Right renal pelvis (tissue), 4 donors: ENCODE measurements at places on chromosomes 1 and 21.
A peak's percentile ranks its signal among the peaks of the same experiment; 100 is the strongest.

DNA sequence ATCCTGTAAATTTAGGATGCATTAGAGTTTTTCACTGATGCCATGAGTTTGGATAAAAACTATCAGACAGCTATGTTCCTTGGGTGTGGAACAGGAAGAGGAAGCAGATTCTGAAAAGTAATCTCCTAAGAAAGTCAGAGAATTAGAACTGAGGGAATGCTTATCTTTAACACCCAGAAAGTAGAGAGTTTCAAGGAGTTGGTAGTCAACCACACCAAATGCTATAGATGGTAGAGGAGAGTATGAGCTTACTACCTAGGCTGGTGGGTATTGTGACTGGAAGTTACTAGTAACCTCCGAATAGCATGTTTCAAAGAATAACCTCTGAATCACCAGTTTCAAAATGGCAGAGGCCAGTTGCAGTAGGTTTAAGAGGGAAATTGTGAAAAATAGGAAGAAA lies 288.0 kb downstream of the HMCN1 start:
- no peak for DNase-seq

DNA sequence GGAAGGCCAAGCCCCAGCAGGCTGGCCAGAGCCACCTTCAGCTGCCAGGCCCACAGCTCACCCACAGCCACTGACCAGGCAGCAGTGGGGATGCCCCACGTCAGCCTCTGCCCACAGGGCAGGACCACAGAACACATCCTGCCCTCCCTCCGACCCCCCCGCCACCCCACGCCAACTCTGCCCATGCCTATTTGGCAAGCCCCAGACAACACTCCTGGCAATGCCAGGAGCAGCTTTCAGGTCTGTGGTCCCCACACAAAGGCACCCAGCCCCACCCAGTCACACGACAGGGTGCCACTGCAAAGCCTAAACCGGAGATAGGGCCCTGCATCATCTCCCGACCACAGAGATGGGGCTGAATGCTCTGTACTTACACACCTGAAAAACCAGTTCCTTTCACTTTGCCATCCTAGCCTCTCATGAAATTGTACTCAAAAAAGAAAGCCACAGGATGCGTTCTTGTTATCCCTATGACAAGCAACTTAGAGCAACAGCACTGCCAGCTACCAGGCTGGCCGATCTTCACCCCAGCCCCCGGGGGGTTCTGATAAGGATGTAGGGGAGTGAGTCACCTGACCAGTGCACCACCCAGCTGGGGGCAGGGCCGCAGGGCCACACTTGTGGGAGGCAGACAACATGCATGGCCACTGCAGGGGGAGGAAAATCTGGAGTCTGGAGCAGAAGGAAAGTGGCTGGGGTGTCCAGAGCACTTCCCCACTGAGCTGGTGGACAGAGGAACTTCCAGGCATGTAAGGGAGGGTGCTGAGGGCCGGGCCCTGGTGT lies 36.2 kb downstream of the UBE2G2 start:
- DNase-seq, result no peak

GRCh38 chr1:113389359-113389952 lies 859 bp upstream of the MAGI3 start:
- DNase-seq, result no peak

DNA sequence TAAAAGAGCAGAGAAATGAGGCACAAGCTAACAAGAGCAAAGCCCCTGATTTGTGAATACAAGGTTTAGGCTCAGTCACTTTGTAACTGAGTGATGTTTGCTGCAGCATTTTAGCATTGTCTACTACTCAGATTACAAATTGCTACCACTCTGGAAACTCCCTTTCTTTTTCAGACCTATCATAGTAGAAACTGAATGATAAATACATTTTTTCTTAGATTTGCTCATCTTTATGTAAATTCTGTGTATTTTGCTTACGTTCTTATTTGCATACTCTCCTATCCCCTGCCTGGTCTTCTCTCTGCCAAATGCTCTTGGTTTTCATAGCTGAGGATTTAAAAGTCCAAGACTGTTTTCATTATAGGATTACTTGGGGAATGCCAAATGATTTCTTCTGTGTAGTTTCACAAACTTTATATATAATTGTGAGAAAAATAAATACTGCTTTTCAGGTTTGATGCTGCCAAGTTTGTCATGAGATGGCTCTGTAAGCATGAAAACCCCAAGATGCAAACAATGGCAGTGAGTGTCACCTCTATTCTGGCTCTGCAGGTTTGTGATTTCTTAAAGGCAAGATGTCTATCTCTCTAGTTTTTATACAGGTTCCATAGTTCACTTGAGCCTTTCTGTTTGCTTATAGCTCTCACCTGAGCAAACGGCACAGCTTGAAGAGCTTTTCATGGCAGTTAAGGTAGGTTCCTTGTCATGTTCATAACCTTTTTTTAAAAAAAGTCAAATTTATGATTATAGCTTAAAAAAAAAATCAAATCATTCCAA lies 24.7 kb downstream of the ZYG11A start:
- no peak for DNase-seq

DNA sequence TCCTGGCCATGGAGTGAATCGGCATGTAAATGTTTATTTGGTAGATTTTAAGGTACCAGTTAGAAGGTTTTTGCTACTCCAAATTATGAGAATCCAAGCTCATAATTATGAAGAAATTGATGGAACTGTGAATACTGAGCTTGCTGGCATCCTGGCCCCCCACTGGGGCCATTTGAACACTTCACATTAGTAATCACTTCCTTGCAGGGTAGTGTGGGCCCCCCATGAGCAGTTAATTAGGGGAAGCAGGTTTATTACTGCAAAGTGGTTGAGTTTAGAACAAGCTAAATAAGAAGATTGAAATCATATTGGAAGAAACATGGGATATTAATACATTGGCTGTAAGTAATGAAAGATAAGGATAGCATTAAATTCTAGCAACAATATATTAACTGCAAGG lies 86.7 kb downstream of the S1PR1 start:
- DNase-seq, result no peak

DNA sequence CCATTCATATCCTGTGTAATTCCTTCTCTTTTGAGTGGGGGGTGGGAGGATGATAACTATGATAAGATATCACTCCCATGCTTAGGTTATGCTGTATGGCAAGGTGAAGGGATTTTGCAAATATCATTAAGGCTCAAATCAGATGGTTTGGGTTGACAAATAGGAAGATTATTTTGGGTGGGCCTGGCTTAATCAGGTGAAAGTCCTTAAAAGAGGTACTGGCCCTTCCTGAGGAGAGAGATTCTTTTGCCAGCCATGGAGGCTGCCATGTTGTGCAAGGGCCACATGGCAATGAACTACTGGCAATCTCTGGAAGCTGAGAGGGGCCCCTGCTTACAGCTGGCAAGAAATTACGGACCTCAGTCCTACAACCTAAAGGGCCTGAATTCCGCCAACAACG lies 174.6 kb upstream of the FOXD3 start:
- no peak for DNase-seq

DNA sequence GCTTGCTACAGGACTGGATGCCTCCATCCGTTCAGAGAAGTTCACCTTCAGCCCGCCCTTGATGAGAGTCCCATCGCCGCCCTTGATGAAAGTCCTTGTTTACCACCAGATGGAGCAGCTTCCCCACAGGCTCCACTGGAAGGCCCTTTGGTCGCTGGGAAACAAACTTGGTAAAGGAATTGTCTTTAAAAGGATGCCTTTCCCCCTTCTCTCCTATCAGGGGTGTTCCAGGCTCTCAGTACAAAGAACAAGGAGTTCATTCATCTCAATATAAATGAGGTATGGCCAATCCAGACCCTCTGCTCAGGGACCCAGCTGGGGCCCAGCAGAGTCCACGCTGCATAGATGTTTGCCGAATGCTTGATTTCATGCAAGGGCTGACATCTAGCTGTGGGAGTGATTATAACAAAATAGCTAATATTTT lies 50.8 kb downstream of the CAPN9 start:
- peak; percentile 41 for DNase-seq

DNA sequence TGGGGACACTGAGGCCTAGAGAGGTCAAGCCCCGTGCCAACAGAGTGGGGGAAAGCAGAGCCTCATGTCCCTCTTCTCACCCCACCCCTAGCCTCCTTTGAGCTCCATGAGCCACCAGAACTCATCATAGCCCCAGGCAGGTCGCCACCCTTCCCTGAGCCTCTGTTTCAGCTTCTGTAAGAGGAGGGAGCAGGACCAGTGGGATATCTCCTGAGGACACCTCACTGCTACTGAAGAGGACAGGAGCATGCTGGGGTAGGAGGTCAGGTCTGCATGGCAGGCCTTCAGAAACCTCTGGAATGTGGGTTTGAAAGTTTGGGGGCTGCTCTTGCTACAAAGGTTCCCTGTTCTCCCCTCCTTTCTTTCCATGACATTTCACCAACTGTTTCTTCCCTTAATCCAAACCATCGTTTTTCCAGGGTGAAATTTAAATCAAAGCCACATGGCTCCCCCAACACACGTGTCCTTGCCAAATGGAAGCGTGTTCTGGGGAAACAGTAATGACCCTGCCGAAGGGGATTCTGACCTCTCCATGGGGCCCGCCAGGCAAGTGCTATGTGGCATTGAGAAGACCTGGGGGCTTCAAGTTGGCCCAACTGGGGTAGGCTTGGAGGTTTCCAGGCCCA lies 88.1 kb upstream of the RUNX3 start:
- DNase-seq, result no peak

GRCh38 chr21:44616591-44616926 lies 4.7 kb downstream of the KRTAP10-8 start:
- no peak for DNase-seq

GRCh38 chr1:228810878-228811711 lies 75.8 kb downstream of the RHOU start:
- peak; percentile 59 for DNase-seq

DNA sequence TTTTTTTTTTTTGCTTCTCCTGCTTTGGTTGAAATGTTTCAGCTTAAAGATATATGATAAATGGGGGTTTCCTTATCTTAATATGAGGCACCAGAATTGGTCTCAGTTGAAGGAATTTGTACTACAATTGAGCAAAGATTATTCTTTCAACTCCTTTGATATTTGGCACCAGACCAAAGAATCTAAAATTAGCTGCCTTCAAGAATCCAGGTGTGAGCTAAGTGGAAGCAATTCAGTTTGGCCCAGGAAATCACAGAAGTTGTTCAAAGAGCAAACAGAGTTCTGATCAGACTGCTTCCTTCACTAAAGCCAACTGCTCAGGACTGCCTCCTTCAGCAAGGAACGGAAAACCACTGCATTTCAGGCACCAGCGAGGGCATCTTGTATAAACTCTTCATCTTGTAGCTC lies 68.3 kb upstream of the BCAR3 start:
- no peak for DNase-seq

- DNase-seq, result no peak
Observed at GRCh38 chr21:32044205-32045180, 171.7 kb downstream of the HUNK start.

GRCh38 chr1:86757272-86757984 lies 53.1 kb downstream of the SH3GLB1 start:
- DNase-seq, result no peak

- DNase-seq, result no peak
Observed at GRCh38 chr1:224500796-224501195, 66.2 kb upstream of the WDR26 start.

DNA sequence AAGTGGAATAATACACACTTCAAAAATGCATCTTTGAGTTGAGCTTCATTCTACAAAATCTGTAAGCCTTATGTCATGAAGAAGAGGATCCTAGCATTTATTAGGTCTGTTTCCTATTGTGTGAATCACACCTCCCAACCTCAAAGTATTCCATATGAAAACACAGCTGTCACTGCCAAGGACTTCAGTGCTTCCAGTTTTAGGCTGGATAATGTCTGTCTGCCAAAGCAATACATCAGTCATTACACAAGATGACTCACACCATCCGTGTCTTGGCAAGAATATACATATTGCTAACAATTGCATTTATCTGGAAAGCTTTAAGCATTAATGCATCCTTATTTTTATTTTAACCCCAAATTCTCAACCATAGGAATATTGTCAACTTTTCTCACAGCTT lies 125.7 kb upstream of the TMPRSS15 start:
- no peak for DNase-seq

- DNase-seq, result no peak
Observed at GRCh38 chr1:160397651-160398050, 2.7 kb upstream of the VANGL2 start.

DNA sequence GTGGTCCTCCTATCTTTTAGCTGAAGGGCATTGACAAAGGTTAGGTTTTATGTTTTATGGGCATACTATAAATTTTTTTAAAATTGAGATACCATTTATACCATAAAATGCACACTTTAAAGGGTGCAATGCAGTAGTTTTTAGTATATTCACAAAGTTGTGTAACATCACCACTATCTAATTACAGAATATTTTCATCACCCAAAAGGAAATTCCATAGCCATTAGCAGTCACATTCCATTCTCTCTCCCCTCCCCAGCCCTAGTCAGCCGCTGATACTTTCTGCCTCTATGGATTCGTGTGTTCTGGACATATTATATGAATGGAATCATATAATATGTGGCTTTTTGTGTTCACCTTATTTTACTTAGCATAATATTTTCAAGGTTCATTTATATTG lies 135.8 kb upstream of the B3GALT2 start:
- no peak for DNase-seq

- DNase-seq, result no peak
Observed at GRCh38 chr1:116436611-116436970, 63.5 kb downstream of the ATP1A1 start.

DNA sequence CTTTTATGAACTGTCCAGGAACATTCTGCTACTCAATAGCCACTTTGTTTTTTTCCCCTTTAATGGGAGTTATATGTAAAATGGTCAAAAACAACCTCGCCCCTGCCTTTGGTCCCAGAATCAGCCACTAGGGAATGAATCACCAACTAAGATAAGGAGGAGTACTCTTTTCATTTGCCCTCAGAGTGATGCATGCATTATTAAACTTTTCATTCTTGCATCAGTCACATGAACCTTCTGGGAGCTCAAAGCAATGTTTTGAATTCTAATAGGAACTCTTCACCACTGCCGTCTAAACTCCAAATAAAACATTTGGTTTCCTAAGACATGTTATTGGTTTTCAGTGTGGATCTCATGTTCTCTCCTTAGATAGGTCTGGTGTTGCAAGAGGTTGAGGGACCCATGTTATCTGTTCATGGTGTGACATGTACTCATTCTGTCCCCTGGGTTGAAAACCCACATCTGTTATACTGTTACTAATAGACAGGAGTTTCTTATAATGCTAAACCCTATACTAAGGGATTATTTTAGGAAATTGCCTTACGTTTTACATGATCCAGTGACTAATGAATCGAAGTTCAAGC lies 17.8 kb upstream of the HSD17B7 start:
- no peak for DNase-seq

DNA sequence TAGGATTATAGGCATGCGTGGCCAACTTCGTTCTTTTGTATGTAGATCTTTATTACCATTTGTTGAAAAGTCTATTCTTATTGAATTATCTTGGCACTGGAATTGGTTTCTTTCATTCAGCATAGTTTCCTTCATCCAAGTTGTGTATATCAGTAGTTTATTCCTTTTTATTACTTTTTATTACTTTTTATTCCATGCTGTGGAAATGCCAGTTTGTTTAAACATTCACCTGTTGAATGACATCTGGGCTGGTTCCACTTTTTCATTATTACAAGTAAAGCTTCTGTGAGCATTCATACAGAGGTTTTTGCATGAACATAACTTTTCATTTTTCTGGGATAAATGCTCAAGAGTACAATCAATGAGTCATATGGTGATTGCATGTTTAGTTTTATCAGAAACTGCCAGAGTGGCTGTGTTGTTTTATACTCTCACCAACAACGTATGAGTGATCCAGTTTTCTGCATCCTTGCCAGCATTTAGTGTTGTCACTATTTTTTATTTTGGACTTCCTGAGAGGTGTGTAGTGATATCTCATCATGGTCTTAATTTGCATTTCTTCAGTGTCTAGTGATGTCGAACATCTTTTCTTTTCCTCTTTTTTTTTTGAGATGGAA lies 28.6 kb downstream of the PTPRU start:
- DNase-seq, result no peak
